COR-L47 (cell line): ENCODE measurements at places on chromosomes 1 and 21.

- DNase-seq, result no peak
Observed at GRCh38 chr1:229258757-229259060, 12.2 kb upstream of the RAB4A start.

DNA sequence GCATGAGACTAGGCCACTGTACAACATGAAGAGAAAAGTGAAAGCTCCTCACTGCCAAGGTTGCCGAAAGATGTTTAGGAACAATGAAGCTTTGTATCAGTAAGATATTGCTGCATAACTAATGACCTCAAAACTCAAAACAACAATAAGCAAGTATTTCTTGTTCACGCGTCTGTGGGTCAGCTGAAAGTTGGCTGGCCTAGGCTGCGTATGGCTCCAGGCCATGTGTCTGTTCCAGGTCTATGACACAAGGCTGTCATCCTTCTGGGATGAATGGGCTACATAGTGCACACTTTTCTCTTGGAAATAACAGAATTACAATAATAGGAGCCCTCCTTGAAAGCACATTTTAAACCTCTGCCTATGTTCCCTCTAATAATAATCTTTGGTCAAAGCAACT, 515.9 kb downstream of the PLPP3 start:
- no peak for DNase-seq

DNA sequence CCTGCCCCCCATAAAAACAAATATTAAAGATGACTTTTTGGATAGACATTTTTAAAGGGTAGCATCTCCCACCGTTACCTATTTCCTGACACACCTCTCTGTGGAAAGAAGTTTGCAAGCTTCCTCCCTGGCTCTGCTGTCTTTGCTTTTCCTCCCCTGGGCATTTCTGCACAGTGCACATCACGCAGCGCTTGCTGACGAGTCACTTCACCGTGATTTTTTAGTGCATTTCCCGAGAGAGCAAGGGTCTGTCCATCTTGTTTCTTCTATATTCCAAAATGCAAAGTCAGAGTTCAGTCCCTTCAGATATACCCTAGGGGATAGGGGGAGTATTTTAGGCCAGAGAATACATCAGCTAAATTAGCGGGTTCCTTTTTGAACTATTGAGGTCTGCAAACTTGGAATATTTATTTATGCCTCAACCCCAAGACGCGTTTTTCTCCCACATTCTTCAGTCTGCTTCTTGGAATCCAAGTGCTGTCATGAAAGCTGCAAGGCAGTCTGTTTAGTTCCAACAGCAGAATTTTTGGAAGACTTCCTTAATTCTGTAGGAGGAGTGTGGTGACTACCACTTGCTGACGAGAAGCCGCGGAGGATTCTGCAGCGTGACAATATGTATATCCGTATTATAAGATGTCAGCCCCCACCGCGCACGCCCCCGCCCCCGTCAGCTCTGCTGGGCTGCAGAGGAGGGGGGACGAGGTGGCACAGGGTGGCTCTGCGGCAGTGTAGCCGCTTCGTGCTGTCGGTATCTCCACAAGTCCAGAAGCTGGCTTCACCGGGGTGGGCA, 22.4 kb downstream of the SMYD2 start:
- no peak for DNase-seq

DNA sequence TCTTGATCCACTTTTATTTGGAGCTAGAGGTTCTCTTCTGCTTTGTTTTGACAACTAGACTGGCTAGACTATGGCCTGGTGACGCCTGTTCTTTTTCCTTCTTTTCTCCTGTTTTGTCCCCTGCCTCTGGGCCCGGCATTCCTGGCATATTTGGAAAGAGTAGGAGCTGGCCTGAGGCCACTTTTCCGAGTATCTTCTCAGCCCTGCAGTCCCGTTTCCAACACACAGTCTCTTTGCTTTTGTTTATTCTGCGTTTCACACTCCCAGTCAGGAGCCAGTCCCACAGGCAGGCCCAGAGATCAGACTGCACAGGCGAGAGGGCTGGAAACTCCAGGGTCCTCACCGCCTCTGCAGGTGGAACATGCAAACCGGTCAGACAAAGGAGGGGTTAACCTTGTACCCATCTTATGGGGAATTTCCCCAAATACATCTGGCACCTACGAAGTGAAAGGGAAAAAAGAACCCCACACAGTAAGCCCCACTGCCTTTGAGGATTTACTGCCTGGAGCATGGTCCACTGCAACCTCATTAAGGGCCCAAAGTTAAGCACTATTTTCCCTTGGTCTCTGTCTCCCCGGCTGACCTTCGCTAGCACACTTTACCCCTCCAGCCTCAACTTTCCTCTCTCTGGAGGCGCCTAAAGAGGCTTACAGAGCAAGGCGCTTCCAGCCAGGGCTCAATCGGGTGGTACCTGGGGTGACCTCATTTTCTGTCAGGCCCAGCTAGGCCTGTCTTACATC, 141.1 kb downstream of the TOMM20 start:
- DNase-seq, result no peak

DNA sequence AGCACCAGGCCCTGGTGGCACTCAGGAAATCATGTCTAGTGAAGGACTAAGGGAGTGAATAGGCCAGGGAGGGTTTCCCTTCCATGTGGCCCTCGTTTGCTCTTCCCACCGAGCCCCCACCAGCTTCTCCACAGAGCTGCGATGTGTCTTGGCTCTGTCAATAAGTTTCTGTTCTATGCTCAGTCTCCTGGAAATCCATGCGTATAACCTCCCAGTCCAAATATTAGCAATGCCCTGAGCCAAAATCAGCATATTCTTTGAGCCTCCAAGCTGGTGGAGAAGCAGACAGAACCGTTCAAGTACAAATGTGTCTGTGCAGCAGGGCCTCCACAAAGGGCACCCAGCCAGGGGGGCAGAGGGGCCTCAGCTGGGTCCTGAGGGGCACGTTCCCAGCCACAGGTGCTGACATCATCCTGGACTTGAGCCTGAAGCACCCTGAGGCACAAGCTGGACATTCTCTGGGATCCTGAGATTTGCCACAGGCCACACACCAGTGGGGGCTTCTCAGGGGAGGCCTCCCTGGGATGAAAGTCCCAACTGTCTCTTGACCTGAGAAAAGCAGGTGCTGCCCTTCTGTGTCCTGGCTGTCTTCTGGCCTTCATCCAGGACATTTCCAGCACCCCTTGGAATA, 350.5 kb upstream of the VAMP3 start:
- DNase-seq, result no peak

DNA sequence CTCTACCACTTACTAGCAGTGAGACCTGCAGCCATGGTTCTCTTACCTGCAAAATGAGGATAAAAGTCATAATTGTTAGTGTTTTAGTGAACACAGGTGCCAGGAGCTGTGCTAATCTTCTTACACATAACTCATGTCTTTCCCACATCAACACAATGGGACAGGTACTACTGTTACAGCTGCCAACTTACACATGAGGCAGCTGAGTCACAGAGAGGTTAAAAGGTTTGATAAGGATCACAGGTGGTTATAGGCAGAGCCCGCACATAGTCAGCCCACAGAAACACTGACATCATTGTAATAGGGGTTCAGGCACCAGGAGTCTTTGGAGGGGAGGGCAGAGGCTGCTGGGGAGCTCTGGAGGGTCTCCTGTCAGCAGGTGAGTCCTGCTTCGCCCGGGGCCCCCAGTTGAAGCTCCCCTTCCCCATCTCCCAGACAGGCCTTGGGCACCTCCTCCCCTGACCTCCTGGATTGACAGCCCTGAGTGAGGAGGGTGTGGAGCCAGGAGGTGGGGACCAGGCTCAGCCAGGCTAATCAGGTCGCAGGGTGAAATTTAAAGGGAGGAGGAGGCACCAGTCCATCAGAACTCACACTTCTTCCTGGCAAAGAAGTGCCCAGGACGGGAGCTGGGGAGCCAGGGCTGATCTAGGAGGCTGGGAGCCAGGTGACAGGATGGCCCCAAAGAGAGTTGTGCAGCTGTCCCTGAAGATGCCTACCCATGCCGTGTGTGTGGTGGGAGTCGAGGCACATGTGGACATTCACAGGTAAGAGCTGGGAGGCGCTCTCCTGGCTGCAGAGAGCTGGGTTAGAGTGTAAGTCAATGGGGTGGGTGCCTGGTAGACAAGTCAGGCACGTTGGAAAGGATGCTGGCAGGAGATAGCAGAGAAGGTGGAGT, at the start of gene PADI1:
PADI1 (plus strand) TSS at position 583 of the 895 bp plus-strand sequence; CDS start at position 673, 90 bp downstream.
- DNase-seq, result no peak

GRCh38 chr1:223479718-223480425, 86.7 kb downstream of the CCDC185 start:
- peak; percentile 74 for DNase-seq

DNA sequence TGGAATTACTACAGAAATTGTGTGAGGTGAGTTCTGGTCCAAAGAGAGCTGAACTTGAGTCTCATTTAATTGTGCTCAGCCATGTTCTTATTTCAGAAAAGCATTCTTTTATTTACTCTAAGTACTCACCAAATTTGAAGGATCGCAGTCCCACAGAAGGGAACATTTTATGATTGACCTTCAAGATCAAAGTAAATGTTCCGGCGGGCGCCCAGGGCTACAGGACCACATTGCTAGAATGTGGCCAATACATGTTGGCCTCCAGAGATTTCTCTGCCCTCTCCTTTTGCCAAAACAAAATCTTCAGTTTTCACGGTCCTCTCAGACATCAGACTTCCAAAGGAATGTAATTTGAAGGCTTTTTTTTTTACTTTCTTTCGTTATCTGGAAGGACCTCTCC, 237.8 kb downstream of the FMN2 start:
- no peak for DNase-seq

DNA sequence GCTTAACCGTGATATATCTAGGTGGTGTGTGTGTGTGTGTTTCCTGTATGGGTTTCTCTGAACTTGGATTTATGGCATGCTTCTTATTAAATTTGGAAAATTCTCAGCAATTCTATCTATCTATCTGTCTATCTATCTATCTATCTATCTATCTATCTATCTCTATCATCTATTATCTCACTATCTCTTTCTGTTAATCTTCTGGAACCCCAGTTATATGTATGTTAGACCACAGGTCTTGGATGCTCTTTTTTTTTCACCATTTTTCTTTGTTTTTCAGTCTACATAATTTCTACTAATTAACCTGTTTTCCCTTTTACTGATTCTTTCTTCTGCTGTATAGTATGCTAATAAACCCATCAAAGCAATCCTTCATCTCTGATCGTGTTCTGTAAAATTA, 538.0 kb downstream of the PTPRU start:
- DNase-seq, result no peak

- DNase-seq, result no peak
Observed at GRCh38 chr1:228794810-228795209, 59.5 kb downstream of the RHOU start.

- DNase-seq, result no peak
Observed at GRCh38 chr1:9314111-9314510, 21.4 kb downstream of the SPSB1 start.

GRCh38 chr1:169576935-169577331, 9.3 kb downstream of the F5 start:
- DNase-seq, result no peak

DNA sequence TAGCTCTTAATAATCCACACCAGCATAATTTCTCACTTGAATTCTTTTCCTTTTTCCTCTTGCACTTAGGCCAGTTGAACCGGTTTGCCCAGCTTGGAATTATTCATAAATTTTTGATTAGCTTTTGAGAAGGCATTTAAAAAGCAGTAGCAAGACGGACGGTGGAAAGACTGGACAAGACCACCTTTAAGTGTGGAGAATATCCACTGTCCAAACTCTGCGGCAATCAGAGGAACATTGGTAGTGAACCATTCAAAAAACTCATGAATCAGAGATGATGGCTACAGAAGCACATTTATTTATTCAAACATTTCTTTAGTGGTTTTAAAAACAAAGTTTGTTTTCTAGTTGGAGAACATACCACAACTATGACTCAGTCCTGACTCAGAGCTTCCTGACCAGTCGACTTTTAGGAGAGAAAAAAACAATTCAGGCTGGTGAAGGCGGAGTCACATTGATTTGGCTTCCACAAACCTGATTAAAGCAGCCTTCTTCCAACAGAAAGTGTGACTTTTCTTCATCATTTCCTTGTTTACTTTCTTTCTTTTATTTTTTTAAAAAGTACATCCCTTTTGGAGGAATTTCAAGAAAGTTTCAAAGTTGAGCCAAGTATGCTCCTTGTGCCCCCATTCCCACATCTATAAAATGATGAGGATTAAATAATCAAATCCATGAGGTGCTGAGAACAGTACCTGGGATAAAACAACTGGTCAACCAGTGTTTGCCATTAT, 128.8 kb downstream of the ADSS2 start:
- DNase-seq, result no peak
